ENCODE measurements at places on chromosomes 13 and 19. TPM values are rescaled to one million over a fixed set of nuclear protein-coding genes. Genes with fewer than 3 reads are reported as not detected.
A peak's percentile ranks its signal among the peaks of the same experiment; 100 is the strongest.

GRCh38 chr13:46595885-46596275 is 42.9 kb downstream of the LRCH1 start:
- H3K4me1 ChIP-seq, result peaks cover 38% of the 10 kb centered on the region
- peaks cover 6% of the 10 kb centered on the region for H3K36me3 ChIP-seq
- no peaks in the 10 kb centered on the region for H3K27me3 ChIP-seq
- H3K27ac ChIP-seq, result no peak overlapping the region
- no peak overlapping the region for H3K4me3 ChIP-seq

GRCh38 chr19:44810234-44811121 is 1.6 kb downstream of the BCAM start:
- peaks cover 77% of the 10 kb centered on the region for H3K27me3 ChIP-seq
- peak overlapping the region; percentile 75 for H3K4me3 ChIP-seq
- H3K36me3 ChIP-seq, result peaks cover 24% of the 10 kb centered on the region
- DNase-seq, result no peak

DNA sequence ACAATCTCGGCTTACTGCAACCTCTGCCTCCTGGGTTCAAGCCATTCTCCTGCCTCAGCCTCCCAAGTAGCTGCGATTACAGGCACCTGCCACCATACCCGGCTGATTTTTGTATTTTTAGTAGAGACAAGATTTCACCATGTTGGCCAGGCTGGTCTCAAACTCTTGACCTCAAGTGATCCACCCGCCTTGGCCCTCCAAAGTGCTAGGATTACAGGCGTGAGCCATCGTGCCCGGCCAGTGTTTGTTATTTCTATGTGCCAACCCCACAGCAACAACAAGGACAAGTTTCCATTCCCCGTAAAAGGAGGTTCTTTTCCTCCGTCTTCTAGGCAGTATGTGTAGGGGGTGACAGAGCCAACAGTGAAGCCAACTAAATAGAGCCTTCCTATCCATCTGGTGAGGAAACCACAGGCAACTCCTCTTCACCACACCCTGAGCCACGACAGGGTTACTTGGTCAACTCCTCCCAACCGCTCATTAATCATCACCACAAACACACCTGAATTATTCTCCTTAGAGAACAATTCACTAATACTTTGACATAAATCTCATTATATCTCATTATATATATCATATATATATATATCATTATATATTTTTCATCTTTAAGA is 25.5 kb downstream of the FOXO1 start:
- no peaks in the 10 kb centered on the region for H3K36me3 ChIP-seq
- H3K27me3 ChIP-seq, result no peaks in the 10 kb centered on the region

- DNase-seq, result no peak
- H3K27ac ChIP-seq, result no peak overlapping the region
- no peak overlapping the region for H3K4me3 ChIP-seq
Observed at GRCh38 chr13:90443268-90443667, 904.2 kb upstream of the MIR17HG start.

DNA sequence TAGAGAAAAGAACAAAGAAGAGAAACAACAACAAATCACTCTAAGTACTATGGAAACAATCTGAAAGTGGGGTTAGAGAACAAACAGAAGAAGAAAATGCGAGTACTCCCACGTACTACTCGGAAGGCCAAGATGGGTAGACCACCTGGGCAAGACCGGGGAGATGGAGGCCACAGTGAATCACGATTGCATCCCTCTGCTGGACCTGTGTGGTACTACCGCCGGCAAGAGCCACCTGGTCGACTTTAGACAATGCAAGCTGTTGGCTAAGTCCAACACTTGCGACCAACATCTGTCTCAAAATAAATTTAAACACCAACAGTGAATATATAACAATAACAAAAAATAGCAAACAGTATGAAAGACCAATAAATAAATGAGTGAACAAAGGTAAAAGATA is 45.5 kb upstream of the ZNF91 start:
- peaks cover 57% of the 10 kb centered on the region for H3K36me3 ChIP-seq
- no peaks in the 10 kb centered on the region for H3K4me1 ChIP-seq
- DNase-seq, result peak; percentile 66
- peaks cover 2% of the 10 kb centered on the region for H3K27me3 ChIP-seq

- no peak overlapping the region for H3K4me3 ChIP-seq
- H3K36me3 ChIP-seq, result no peaks in the 10 kb centered on the region
- peaks cover 5% of the 10 kb centered on the region for H3K4me1 ChIP-seq
- DNase-seq, result no peak
- H3K27ac ChIP-seq, result no peak overlapping the region
- H3K27me3 ChIP-seq, result no peaks in the 10 kb centered on the region
Observed at GRCh38 chr13:73274147-73274546, 215.3 kb downstream of the KLF5 start.

- H3K4me3 ChIP-seq, result peak overlapping the region; percentile 94
- H3K4me1 ChIP-seq, result peaks cover 47% of the 10 kb centered on the region
- H3K27me3 ChIP-seq, result no peaks in the 10 kb centered on the region
- DNase-seq, result peak; percentile 45
- H3K27ac ChIP-seq, result peak overlapping the region; percentile 91
Observed at GRCh38 chr19:52941941-52942385, 18.7 kb upstream of the ZNF888 start.

DNA sequence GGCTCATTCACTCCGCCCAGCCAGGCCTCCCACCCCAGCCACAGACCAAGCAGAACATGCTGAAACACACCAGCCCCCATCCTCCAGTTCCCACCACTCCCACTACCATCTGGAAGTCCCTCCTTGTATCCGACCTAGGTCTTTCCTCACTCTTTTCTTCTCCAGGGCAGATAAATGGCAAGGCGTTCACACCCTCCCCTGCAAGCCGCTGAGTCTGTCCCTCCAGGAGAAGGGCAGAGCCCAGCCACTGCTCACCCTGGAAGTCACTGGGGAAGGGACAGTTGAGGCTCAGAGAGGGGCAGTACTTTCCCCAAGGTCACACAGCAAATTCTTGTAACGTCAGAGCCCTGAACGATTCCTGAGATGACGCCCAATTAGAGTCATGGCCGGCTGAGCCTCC is 45.5 kb upstream of the NFIC start:
- peaks cover 4% of the 10 kb centered on the region for H3K27me3 ChIP-seq
- H3K4me3 ChIP-seq, result no peak overlapping the region
- H3K27ac ChIP-seq, result no peak overlapping the region
- no peak for DNase-seq

DNA sequence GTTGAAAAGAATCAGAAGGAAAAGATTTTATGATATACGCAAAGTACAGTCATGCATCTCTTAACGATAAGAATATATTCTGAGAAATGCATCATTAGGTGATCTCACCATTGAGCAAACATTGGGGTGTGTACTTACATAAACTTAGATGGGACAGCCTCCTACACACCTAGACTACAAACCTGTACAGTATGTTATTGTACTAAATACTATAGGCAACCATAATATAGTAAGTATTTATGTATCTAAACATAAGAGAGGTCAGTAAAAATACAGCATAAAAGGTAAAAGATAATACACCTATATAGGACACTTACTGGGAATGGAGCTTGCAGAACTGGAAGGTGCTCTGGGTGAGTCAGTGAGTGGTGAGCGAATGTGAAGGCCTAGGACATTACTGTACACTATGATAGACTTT is 254.6 kb downstream of the SPRY2 start:
- H3K4me1 ChIP-seq, result peaks cover 44% of the 10 kb centered on the region
- no peaks in the 10 kb centered on the region for H3K36me3 ChIP-seq
- DNase-seq, result no peak
- H3K27me3 ChIP-seq, result no peaks in the 10 kb centered on the region

- peaks cover 42% of the 10 kb centered on the region for H3K36me3 ChIP-seq
- H3K27ac ChIP-seq, result peak overlapping the region; percentile 76
- H3K4me3 ChIP-seq, result no peak overlapping the region
- no peak for DNase-seq
- H3K4me1 ChIP-seq, result peaks cover 32% of the 10 kb centered on the region
- no peaks in the 10 kb centered on the region for H3K27me3 ChIP-seq
Observed at GRCh38 chr19:19492026-19492610, 23.2 kb downstream of the TSSK6 start.

GRCh38 chr13:111383591-111384440 is 63.4 kb downstream of the TEX29 start:
- H3K4me1 ChIP-seq, result peaks cover 4% of the 10 kb centered on the region
- no peak overlapping the region for H3K4me3 ChIP-seq
- H3K27me3 ChIP-seq, result no peaks in the 10 kb centered on the region
- no peak for DNase-seq
- peaks cover 8% of the 10 kb centered on the region for H3K36me3 ChIP-seq

DNA sequence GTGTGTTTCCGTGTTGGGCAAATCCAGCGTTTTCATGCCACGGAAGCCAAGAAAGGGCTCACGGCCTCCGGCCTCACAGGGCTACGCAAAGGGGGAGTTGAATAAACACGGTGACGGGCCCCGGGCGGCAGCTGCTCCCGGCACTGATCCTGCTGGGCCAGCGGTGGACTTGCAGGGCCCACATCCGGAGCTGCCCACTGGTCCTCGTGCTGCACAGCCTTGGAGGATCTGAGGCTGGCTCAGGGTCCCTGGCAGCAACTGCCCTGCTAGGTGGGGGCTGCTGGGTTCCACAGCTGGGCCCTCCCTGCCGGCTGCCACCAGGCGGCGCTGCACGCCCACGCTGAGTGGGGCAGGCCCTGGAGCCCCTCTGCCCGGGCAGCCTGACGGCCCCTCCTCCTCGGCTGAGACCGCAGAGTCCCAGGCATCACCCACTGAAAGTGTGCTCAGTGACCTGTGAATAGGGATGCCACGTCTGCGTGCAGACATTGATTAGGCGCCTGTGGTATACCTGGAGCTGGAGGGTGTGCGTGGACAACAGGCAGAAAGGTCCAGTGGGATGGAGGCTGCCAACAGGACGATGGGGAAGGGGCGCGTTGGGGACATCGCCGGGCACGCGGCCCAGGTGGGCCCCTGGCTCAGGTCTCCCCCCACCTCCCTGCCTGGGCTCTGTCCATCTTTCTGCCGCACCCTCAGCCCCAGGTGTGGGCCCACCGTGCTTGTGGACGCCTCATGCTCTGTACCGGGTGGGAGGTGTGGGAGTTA is 5.3 kb upstream of the HCN2 start:
- H3K4me3 ChIP-seq, result no peak overlapping the region
- DNase-seq, result peak; percentile 87
- H3K4me1 ChIP-seq, result peaks cover 4% of the 10 kb centered on the region
- H3K36me3 ChIP-seq, result 0 out of 2 replicates have a peak, but pooled peaks cover 2% of the 10 kb centered on the region
- no peak overlapping the region for H3K27ac ChIP-seq

DNA sequence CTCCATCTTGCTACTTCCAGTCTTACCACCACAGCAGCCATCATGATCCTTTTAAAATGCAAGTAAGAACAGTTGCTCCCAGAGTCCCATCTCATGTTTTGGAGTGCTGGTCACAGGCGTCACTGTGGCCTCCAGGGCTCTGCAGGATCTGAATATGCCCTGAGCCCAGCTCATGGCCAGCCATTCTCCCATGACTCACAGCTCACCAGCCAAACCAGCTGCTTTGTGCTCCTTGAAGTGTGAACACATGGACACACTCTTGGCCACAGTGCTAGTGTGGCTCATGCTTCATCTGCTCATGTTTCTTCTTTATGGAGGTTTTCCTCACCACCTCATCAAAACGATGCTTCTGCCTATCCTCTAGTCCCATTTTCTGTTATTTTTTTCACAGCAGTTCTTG is 466.5 kb downstream of the UQCRFS1 start:
- H3K27me3 ChIP-seq, result no peaks in the 10 kb centered on the region
- DNase-seq, result no peak
- H3K4me3 ChIP-seq, result no peak overlapping the region
- peaks cover 15% of the 10 kb centered on the region for H3K36me3 ChIP-seq
- peaks cover 20% of the 10 kb centered on the region for H3K4me1 ChIP-seq

- H3K27me3 ChIP-seq, result no peaks in the 10 kb centered on the region
- H3K27ac ChIP-seq, result peak overlapping the region; percentile 90
- peaks cover 11% of the 10 kb centered on the region for H3K36me3 ChIP-seq
- no peak overlapping the region for H3K4me3 ChIP-seq
- peak; percentile 92 for DNase-seq
Observed at GRCh38 chr19:17346109-17346671, 8.8 kb downstream of the GTPBP3 start.

DNA sequence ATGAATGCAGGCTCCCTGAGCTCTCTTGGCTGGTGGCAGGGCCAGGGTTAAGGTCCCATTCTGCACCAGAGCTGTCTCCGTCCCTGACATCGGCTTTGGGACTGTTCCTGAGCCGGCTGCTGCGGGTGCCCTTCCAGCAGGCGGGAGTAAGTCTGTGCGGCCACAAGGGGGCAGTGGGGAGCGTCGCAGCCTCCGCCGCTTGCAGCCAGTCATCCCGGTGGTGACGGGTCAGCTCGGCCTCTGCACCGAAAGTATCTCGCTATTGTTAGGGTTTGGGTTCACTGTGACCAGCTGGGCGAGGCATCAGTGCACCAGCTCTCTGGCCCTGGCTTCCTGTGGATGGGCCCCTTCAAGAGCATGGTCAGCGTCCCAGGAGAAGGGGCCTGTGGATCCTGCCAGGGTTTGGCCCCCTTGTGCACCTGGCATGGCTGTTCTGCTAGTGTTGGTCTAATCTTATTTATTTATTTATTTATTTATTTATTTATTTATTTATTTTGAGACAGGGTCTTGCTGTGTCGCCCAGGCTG is 15.1 kb downstream of the NDUFB7 start:
- peak overlapping the region; percentile 65 for H3K27ac ChIP-seq
- peaks cover 31% of the 10 kb centered on the region for H3K4me1 ChIP-seq
- no peak overlapping the region for H3K4me3 ChIP-seq

GRCh38 chr19:35220315-35220921 is 8.1 kb downstream of the FAM187B start:
- H3K4me3 ChIP-seq, result no peak overlapping the region
- DNase-seq, result no peak
- no peak overlapping the region for H3K27ac ChIP-seq
- H3K36me3 ChIP-seq, result peaks cover 12% of the 10 kb centered on the region

GRCh38 chr13:39998166-39998565 is 342.7 kb downstream of the COG6 start:
- no peaks in the 10 kb centered on the region for H3K4me1 ChIP-seq
- H3K27me3 ChIP-seq, result no peaks in the 10 kb centered on the region

DNA sequence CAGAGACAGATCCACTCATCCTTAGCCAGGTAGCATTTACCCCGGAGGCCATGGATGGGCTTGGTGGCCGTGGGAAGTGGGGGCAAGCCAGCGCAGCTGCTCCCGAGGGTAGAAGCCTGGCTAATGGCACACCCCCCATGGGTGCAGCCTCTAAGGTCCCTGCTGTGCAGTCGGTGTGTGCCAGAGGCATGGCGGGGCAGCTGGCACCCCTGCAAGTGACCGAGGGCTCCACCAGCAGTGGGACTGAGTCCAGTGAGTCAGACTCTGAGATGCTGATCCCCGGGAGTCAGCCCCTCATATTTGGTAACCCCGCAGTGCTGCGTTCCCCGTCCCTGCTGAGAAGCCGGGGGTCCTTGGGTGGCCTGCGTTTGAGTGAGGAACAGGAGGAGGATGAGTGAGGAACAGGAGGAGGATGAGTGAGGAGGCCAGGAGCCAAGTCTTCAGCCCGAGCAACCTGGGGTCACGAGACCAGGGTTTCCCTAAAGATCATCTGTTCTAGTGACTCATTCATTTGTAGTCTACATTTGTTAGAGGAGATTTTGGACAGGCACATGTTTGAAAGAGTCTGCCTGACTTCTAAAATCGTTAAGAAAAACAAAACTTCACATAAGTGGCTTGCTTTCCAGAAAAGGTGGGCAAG is 180.7 kb downstream of the STK24 start:
- DNase-seq, result no peak
- H3K4me1 ChIP-seq, result peaks cover 17% of the 10 kb centered on the region
- no peak overlapping the region for H3K4me3 ChIP-seq
- no peaks in the 10 kb centered on the region for H3K36me3 ChIP-seq
- no peaks in the 10 kb centered on the region for H3K27me3 ChIP-seq
- H3K27ac ChIP-seq, result no peak overlapping the region

Gene FFAR3
- total RNA-seq, result not detected

Gene CYP4F22
- 1.2 TPM for total RNA-seq

Gene TTC9B
- total RNA-seq, result not detected

Gene CEACAM7
- 0.21 TPM for total RNA-seq

Gene ZNF808
- 47.1 TPM for total RNA-seq

Gene RDH8
- total RNA-seq, result not detected

Gene MED4
- 48.1 TPM for total RNA-seq

Gene CD22
- total RNA-seq, result 0.28 TPM

Gene SPIB
- 4.7 TPM for total RNA-seq

Measured in WTC11 (cell line).